ENCODE measurements at places on chromosomes 3 and 15. TPM values are rescaled to one million over a fixed set of nuclear protein-coding genes. Genes with fewer than 3 reads are reported as not detected.

Gene THSD4
- total RNA-seq, result 25.4 TPM

Gene TRAT1
- not detected for total RNA-seq

GRCh38 chr3:99066863-99067262 lies 165.4 kb upstream of the DCBLD2 start:
- DNase-seq, result no peak

DNA sequence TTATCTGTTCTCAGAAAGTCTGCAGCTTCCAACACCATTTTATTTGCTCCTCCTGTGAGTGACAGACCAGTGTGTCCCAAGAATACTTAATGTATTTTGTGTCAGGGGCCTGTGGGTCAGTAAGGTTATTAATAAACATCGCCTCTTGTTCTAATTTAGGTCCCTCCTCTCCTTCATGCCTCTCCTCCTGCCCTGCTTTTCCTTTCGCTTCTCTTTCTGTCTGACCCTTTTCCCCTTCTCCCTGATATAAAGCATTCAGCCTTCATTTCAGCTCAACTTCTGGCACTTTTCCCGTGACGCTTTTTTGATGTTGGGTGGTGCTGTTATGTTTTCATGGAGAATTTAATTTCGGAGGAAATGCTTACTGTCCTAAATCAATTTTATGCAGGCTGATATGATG lies 29.7 kb upstream of the NR2F2 start:
- DNase-seq, result no peak

DNA sequence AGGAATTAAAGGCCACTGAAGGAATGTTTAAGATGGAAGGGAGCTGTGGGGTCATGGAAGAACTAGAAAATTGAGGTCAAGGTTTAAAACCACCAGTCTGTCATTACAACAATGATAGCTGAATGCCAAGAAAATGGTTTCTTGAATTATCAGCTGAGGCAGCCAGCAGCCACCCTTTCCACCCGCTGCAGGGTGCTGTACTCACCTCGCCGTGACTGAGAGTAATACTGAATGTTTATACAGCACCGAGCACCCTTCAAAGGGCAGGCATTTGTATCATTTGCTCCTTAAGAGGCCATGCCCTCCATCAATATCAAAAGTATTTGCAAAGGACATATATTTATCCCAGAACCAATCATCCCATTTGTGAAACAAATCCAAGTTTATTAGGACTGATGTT lies 402.8 kb downstream of the VPS13C start:
- DNase-seq, result no peak

Gene KLHL25
- 3.9 TPM for total RNA-seq

Gene GOLGA6B
- total RNA-seq, result not detected

All from dermis microvascular lymphatic vessel endothelial cell (primary cell).